DMS 273 treated with DMSO at 0.1 percent for 48 hours (cell line): ENCODE measurements at places on chromosomes 12 and 14.

DNA sequence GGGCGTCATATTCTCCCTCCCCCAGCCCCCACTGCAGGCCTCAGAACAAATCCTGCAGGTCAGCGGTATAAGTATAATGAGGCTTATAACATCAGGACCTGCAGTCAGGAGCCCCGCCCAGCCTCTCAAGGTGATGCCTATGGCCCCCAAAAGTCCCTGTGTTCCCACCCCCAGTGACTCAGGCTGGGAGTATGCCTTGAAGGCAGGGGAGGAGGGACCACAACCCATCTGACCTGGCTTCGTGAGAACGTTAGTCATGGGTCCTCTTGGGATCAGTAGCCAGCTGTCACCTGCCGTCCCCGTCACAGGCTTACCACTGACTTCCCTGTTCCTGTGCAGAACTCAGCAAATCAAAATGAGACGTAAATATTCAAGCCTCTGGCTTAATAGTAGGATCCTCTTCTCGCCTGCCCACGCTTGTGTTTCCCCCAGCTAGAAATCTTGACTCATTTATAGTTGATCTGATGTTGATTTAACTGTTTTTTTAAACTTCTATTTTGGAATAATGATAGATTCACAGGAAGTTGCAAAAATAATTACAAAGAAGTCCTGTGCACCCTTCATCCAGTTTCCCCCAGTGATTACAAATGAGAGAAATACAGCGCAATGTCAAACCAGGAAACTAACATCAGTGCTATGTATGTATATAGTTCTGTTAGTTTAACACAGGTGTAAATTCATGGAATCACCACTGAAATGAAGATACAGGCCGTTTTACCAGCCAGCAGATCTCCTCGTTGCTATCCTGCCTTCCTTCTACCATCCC lies 107.5 kb downstream of the ADGRD1 start:
- DNase-seq = no peak

DNA sequence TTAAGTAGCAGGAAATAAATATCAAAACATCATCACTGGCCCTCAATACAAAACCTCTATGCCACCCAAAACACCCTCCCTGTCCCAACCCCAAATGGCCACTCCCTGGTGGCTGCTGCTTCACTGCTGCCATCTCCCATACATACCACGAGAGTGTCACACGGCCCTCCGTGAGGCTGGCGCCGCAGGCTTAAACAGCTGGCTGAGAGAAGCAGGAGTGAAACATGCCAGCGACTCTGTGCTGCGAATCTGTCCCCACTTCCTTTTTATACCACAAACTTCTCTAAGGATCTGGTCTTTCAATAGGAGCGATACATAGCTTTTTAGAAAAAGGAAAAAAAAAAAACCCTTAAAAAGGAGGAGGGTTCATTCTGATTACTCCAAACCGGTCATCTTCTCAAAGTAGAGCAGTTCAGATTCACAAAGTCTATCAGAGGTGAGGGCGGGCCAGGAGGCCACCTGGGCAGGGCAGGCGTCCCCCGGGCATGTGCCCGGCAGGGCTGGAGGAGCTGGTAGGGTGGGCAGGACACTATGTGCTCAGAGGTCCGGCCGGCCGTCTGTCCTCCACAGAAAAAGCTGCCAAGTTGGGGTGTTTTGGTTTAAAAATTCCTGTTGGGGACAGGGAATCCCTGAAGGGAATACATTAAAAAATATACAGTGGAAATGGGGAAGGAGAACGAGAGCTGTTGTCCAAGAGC lies 26.5 kb downstream of the MAX start:
- DNase-seq = no peak

DNA sequence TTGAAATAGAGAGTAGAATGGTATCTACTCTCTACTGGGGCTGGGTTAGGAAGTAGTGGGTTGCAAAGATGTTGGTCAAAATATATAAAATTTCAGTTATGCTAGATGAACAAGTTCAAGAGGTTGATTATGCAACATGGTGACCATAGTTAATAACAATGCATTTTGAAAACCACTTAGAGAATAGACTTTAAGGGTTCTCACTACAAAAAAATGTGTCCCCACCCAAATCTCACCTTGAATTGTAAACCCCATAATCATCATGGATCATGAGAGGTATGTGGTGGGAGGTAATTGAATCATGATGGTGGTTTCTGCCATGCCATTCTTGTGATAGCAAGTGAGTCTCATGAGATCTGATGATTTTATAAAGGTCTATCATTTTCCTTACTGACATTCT lies 94.0 kb downstream of the C12orf50 start:
- DNase-seq = no peak

GRCh38 chr12:131795690-131796410 lies 32.3 kb upstream of the MMP17 start:
- DNase-seq = no peak

- no peak for DNase-seq
Measured at GRCh38 chr12:100426145-100426544, 47.5 kb upstream of the NR1H4 start.

GRCh38 chr14:76034566-76034965 lies 49.0 kb downstream of the IFT43 start:
- DNase-seq = no peak

- no peak for DNase-seq
Measured at GRCh38 chr12:27002141-27002540, 12.0 kb downstream of the TM7SF3 start.
